IPS-NIHi11 (cell line): ENCODE measurements at places on chromosomes 3 and 15.

DNA sequence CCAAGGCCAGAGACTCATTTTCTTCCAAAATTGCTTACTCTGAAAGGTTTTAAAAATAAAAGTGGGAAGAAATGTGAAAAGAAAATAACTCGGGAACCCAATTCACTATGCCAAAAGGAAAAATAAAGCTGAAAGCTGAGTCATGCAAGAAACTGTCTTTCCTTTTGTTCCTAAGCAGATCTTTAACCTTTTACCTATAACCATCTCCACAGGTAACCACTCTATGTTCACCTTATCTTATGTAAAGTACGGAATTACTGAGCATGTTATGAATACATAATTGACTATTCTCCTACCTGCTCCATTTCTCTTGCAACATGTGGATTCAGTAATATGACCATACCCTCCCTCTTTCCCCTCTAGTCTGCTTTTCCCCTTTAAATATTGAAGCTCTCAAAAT is 62.0 kb downstream of the MINDY4B start:
- DNase-seq = no peak

DNA sequence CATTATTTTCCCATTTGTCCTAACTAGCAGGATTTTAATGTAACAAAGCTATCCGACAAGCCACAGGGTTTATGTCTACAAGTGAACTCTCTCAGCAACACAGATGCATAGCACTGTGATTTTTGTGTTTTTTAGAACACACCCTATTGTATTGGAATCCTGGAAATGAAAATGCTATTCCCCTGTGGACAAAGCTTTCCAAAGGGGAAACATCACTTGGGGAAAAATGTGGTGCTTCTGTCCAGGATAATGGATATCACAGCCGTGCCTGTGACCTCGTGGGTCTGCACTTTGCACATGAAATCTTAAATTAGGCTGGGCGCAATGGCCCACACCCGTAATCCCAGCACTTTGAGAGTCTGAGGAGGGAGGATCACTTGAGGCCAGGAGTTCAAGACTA is 60.6 kb downstream of the EFCAB12 start:
- DNase-seq = no peak

DNA sequence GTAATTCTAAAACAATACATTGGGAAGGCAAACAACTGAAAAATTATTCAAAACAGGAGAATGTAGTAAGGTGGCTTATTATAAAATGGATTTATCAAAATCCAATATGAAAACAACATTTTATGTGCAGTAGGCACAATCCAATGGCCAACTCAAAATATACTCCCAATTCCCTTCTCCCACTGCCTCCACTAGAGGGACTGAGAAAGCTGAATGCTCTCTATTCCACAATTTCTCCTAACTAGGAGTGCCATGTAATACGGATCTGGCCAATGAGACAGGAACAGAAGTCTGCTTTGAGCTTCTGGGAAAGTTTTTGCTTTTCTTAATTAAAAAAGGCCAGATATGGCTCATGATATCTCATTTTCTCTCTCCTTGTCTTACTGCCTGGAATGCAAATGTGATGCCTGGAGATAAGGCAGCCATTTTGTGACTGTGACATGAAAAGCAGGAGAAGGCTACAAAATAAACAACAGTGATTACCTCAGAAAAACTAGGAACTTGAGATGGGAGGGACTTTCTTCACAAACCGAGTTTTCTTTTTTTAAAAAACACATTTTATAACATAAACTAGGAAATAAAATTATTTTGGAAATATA is 18.8 kb upstream of the VGLL4 start:
- no peak for DNase-seq

DNA sequence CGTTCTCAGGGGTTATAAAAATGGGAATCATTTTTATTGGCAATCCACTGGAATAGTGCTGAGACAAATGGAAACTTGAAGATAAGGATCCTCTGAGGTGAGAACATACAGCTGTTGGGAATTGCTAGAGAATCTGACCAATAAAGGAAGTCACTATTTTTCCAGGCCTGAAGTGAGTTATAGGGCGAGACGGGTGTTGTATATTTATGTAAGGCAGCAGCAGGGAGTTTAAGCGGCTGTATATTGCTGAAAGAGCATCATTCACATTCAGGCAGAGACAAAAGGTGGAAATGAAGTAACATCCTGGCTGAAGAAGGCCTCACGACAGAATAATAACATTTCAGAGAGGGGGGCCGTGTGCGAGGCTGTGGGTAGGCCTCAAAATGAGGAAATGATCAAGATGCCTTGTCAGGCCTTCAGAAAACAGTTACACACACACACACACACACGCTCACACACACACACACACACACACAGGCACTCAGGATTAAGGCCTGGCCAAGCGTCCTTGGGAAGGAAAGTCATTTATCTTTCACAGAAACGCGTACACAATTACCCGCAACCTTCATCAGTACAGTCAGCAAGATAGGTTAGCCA is 964.9 kb upstream of the NR2F2 start:
- no peak for DNase-seq

GRCh38 chr15:68430471-68431036 is 1.4 kb downstream of the ITGA11 start:
- DNase-seq = no peak

GRCh38 chr3:32996048-32996754 is 44.8 kb downstream of the CCR4 start:
- DNase-seq = no peak

GRCh38 chr3:129268396-129268795 is 10.3 kb upstream of the HMCES start:
- no peak for DNase-seq

DNA sequence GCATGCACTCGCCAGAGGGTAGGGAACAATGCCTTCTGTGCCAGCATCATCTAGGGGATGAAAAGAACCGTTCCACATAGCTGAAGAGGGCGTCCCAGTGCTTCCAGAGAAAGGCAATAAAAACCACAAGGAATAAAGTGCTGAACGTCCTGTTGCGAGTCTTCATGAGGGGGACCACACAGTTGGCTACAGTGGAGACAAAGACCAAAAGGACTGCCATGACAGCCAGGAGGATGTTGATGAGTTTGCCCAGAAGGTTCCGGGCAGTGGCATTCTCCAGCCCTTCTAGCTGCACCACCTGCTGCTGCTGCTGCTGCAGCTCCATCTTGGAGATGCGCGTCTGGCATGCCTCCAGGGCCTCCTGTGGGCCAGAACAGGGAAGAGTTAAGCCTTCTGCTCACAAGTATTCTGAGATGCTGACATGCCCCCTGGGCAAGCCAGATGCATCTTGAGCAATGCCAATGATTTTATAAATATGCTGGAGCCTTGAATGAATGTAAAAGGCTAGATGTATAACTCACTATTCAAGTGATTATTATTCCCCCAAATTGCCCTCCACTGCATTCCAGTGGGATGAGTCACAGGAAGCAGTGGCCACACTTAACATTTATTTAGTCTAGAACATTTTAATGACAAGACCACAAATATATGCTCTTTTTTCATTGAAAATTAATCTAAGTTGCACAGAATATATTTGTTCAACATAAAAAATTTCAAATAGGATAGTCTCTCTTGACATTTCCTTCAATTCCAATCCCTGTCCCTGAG is 45.1 kb upstream of the PLXND1 start:
- DNase-seq = peak; percentile 39

DNA sequence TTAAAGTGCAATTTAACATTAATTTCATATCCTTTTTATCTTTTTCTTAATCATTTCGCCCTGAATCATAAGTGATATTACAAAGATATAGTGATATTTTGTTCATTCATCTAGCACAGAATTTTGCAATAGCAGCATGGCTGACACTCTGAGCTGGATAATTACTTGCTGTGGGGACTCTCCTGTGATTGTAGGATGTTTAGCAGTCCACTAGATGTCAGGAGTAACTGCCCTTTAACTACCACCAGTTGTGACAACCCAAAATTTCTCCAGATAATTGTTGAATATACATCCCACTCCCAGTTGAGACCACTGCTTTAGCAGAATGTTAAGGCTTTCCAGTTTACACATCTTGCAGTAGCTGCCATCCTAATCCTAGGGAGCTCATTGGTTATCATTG is 196.8 kb upstream of the MBNL1 start:
- peak; percentile 29 for DNase-seq

DNA sequence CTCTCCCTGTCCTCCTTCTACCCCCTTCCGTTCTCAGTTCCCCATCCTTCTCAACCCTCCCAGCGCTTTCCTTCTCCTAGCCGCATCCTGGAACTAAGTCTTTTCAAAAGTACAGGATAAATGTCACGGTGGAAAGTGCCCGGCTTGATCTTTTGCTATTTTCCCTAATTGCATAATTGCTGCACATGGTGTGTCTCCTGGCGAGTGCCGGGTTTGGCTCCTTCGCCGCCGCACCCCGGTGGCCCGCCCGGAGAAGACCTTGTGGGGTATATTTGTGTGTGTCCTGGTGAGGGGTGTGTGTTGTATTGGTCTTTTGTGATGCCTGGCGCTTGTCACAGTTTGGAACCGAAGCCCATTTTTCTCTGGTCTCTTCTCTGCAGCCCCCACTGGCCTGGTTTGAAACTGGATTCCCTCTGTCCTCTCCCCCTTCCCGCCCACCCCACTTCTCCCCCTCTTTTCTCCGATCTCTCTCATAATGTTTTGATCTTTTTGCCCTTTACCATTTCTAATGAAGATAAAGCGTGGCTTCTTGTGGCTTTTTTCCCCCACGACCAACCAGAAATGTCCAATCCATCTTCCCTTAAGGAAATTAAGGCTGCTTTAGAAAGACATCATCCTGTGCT is 692 bp downstream of the UBE2E2 start:
- DNase-seq = peak; percentile 23
